ENCODE measurements at places on chromosomes 4 and X. TPM values are rescaled to one million over a fixed set of nuclear protein-coding genes. Genes with fewer than 3 reads are reported as not detected.
A peak's percentile ranks its signal among the peaks of the same experiment; 100 is the strongest.

The ARSJ gene
- total RNA-seq: 7.3 TPM

The CEP135 gene
- 10.5 TPM for total RNA-seq

The NBDY gene
- 27.9 TPM for total RNA-seq

The DCHS2 gene
- not detected for total RNA-seq

The NDNF gene
- total RNA-seq: 3.4 TPM

The EDA2R gene
- not detected for total RNA-seq

GRCh38 chr4:148044912-148045352 lies 313.0 kb downstream of the ARHGAP10 start:
- DNase-seq: no peak
- H3K27ac ChIP-seq: no peak overlapping the region
- no peaks in the 10 kb centered on the region for H3K27me3 ChIP-seq
- no peaks in the 10 kb centered on the region for H3K4me1 ChIP-seq

DNA sequence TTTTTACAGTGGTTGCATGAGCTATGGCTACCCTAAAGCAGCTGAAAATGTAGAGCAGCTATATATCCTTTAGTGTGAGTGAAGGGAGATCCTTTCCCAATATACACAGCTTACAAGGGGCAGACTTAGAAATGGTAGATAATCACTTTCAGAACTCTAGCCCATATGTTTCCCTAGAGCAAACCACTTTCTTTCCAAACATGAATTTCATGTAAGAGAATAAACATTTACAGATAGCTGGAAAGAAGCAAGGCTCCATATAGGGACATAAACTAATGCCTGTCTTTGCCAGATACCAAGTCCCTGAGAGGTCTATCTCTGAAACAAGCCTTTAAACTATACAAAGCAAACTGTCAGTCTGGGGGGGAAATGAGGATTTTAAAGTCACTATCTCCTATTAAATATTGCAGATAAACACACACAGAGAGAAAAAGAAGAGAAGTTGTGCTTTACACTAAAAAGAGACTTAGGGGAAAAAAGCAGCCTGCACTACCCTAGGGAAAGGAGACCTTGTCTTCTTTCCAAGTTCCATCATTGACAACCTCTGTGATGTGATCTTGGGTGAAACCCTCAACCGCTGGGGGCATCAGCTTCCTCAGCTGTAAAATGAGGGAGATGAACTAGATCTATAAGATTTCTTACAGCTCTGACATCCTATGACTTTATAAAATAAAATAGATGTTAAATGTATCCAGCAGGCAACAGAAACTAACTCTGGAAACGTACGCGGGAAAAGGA lies 73.6 kb downstream of the TMEM156 start:
- no peak for DNase-seq
- no peaks in the 10 kb centered on the region for H3K4me1 ChIP-seq
- H3K4me3 ChIP-seq: no peak overlapping the region
- H3K36me3 ChIP-seq: no peaks in the 10 kb centered on the region
- no peak overlapping the region for H3K27ac ChIP-seq

- peaks cover 24% of the 10 kb centered on the region for H3K4me1 ChIP-seq
- H3K27me3 ChIP-seq: no peaks in the 10 kb centered on the region
- peak; percentile 7 for DNase-seq
- H3K4me3 ChIP-seq: peak overlapping the region; percentile 42
- H3K36me3 ChIP-seq: no peaks in the 10 kb centered on the region
- peak overlapping the region; percentile 85 for H3K27ac ChIP-seq
These were observed 13.6 kb upstream of the TMEM156 start for GRCh38 chr4:39045827-39046221.

- H3K4me3 ChIP-seq: no peak overlapping the region
- H3K27ac ChIP-seq: no peak overlapping the region
- no peaks in the 10 kb centered on the region for H3K27me3 ChIP-seq
- DNase-seq: no peak
- H3K36me3 ChIP-seq: no peaks in the 10 kb centered on the region
- no peaks in the 10 kb centered on the region for H3K4me1 ChIP-seq
These were observed 139.7 kb downstream of the LRBA start for GRCh38 chr4:150875367-150875766.

DNA sequence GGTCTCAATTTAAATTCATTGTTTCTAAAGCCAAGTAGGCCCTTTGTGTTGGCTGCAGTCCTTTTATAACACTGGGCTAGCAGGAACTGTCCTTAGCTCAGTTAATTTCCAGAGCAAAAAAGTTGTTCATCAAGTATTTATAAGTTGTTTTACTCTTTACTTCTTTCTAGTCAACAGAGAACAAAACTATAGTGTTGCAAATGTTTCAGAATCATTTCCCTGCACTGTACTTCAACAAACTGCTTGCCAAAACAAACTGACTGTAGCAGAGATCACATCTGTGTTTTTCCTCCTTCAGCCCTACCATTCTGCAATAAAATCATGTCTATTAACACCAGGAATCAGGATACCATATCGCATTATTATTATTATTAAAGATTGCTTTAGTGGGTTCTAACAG lies 168.5 kb upstream of the SH3RF1 start:
- DNase-seq: no peak
- no peaks in the 10 kb centered on the region for H3K27me3 ChIP-seq
- H3K4me3 ChIP-seq: no peak overlapping the region
- H3K36me3 ChIP-seq: no peaks in the 10 kb centered on the region
- H3K4me1 ChIP-seq: peaks cover 12% of the 10 kb centered on the region

DNA sequence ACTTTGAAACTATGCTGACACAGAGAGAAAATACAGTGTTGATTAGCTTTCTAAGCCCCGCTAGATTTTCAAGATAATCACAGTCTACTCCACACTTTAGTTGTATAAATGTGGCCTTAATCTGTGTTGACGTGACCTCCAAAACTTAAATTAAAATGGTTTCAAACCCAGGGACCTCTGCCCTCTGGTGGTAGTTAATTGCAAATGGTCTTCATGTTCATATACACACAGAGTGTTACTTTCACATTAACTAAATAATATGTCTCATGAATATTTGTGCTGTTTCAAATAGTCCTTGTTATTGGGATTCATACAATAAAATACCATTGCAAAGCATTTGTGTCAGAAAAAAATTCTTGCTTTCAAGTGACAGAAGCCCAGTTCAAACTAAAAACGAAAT lies 64.3 kb downstream of the TASL start:
- no peaks in the 10 kb centered on the region for H3K4me1 ChIP-seq
- H3K36me3 ChIP-seq: no peaks in the 10 kb centered on the region
- H3K27me3 ChIP-seq: no peaks in the 10 kb centered on the region
- no peak overlapping the region for H3K27ac ChIP-seq
- no peak overlapping the region for H3K4me3 ChIP-seq

DNA sequence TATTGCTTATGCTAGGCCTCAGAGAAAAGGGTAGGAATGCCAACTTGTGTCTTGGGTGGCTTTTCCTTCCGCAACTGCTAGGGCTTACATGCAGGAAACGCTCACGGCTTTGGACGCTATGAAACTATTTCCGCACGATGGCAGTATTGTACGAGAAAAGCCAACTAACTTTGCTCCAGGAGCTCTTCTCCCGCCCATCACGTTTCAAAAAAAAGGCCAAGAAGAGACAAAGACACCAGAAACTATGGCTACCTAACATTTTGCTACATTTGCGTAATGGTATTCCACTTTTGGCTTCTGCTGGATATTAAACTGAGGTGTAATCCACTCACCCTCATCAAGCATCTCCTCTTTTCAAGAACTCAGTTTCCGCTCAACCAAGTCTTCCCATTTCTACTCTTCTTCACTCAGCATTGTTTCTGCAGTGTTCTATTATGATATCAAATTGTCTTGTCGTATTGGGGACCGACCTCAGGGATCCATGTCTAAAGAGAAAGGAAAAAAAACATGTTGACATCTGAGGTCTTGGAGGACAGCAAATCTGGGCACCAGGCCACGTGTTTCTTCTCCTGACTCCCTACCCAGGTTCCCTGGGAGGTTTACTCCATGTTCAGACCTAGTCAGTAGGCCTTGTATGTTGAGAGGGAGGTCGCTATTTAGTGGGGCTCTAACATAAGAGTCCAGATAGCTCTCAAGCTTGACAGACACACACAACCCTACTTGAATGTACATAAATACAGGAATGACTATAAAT lies 239.4 kb upstream of the STK26 start:
- no peaks in the 10 kb centered on the region for H3K36me3 ChIP-seq
- no peaks in the 10 kb centered on the region for H3K4me1 ChIP-seq
- no peaks in the 10 kb centered on the region for H3K27me3 ChIP-seq
- H3K27ac ChIP-seq: peak overlapping the region; percentile 26
- no peak for DNase-seq

GRCh38 chr4:84503495-84504437 lies 4.7 kb upstream of the NKX6-1 start:
- no peaks in the 10 kb centered on the region for H3K36me3 ChIP-seq
- no peak overlapping the region for H3K27ac ChIP-seq
- DNase-seq: no peak
- H3K27me3 ChIP-seq: no peaks in the 10 kb centered on the region
- no peaks in the 10 kb centered on the region for H3K4me1 ChIP-seq

GRCh38 chr4:11628093-11628725 lies 199.5 kb upstream of the HS3ST1 start:
- peaks cover 11% of the 10 kb centered on the region for H3K4me1 ChIP-seq
- H3K27me3 ChIP-seq: no peaks in the 10 kb centered on the region
- H3K36me3 ChIP-seq: no peaks in the 10 kb centered on the region
- no peak overlapping the region for H3K27ac ChIP-seq
- no peak overlapping the region for H3K4me3 ChIP-seq
- DNase-seq: peak; percentile 41

GRCh38 chr4:76892601-76893000 lies 5.3 kb downstream of the SOWAHB start:
- H3K4me1 ChIP-seq: 0 out of 2 replicates have a peak, but pooled peaks cover 4% of the 10 kb centered on the region
- DNase-seq: no peak
- no peak overlapping the region for H3K27ac ChIP-seq
- H3K36me3 ChIP-seq: no peaks in the 10 kb centered on the region
- H3K27me3 ChIP-seq: no peaks in the 10 kb centered on the region

DNA sequence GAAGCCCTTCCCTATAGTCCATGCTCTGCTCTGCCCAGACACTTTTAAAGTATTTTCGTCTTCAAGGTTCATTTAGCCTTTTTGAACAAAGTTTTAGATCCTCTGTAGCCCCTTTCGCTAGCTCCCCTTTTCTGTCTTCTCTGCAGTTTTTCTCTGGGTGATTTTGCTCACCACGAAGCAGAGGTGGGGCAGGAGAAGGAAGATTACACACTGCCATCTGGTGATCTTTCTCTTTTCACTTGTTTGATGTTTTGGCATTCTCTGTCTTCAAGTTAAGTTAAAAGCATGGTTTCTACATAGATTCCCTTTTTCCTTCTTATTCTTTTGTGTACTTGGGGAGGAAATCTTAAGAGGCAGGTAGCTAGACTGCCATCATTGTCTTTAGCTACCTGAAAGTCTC lies 43.9 kb downstream of the CC2D2A start:
- no peak overlapping the region for H3K27ac ChIP-seq
- H3K27me3 ChIP-seq: no peaks in the 10 kb centered on the region
- H3K4me3 ChIP-seq: no peak overlapping the region

DNA sequence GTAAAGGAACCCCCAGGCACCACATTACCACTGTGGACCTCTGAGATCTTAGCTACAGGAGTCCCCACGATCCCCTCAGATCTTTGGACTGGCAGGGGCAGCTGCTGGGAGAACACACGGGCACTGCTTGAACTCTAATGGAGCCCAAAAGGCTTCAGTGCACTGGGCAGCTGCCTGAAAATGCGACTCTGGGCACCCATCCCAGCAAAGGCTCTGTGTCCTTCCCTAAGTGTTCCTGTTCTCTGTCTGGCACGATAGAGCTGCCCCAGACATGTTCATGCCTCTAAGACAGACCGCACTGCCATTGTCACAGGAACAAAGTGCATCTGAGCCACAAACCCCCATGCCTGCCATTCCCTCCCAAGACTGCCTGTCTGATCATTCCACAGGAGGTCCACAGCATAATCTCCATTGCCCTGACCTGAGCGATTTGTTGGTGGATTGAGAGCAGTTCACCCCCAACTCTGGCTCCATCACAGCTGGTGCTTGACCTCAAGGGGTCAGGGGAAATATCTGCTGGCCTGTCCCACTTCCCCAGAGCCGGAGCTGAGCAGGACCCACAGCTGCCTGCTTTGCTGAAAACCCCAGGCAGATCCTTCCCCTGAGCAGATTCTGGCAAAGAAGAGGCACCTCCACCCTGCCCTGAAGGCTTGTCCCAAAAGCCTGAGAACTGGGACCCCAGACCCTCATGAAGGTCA lies 436.0 kb upstream of the INTU start:
- H3K36me3 ChIP-seq: no peaks in the 10 kb centered on the region
- H3K4me3 ChIP-seq: no peak overlapping the region
- H3K27me3 ChIP-seq: no peaks in the 10 kb centered on the region
- no peaks in the 10 kb centered on the region for H3K4me1 ChIP-seq
- DNase-seq: no peak
